ENCODE measurements at places on chromosomes 16 and 17.
A peak's percentile ranks its signal among the peaks of the same experiment; 100 is the strongest.

DNA sequence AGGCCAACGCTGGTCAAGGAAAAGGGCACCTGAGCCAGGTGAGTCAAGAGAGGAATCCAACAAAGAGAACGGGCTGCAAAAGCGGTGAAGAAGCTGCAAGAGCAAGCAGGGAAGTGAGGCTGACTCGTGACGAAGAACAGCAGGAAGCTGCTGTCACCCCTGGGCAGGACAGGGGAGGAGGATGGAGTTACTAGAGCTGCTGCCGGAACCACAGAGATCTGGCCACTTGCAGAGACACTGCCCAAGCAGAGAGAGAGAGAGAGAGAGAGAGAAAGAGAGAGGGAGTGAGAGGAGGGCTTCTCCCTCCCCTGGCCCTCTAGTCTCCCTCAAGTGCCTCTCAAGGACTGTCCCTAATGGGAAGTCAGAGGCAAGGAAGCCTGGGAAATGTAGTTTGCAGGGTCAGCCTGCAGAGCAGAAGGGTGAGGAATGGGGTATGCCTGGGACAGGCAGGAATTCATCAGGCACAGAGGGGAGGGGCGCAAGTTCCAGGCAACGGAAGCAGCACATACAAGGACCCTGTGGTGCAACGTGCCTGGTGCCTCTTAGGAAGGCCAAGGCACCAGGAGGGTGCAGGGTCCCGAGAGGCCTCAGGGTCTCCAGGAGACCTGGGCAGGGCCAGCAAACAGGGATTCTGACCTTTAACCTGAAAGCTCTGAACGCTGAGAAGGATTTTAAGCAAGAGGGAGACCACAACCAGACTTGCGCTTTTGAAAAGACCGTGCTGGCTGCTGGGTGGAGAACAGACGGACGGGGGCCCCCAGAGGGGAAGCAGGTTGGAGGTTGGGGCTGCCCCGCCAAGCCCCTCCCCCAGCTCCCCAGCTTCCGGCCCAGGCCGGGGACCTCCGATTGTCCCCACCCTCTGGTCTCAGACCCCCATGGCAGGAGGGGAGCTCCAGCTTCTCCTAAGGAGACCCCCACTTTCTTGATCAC lies 45.8 kb upstream of the CIBAR2 start:
- no peak for DNase-seq

- no peak for DNase-seq
Measured at GRCh38 chr17:44556166-44556831, 985 bp upstream of the FZD2 start.

- no peak for DNase-seq
Measured at GRCh38 chr17:70105641-70106040, 30.6 kb downstream of the KCNJ16 start.

- no peak for DNase-seq
Measured at GRCh38 chr16:88541831-88542616, 28.2 kb upstream of the ZC3H18 start.

DNA sequence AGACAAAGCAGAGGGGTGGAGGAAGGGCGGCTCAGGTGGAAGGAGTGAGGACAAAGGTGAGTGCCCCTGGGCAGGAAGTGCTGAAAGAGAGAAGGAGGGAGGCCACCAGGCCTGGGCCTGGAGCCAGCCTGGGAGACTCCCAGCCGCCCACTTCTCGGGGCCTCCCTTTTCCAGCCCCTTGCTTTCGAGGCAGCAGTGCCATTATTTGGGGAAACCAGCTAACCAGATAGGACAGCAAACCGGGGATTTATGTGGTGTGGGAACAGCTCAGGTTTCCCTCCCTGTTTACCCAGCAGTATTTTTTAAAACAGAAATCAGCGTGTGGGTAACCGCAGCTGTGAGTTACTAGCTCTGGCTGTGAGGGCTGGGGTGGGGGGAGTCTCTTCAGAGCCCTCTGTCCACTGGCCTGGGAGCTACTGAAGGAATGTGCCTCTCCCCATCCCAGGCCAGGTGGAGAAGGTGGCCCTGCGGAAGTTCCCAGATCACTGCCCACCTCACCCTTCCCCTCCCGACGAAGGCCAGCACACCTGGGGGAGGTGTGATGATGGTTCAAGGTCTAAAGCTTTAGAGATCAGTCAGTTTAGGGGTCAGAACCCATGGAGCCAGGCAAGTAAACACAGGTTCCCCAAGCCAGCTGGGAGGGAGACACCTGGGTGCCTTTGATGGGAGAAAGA lies 8.4 kb upstream of the MEOX1 start:
- peak; percentile 68 for DNase-seq

DNA sequence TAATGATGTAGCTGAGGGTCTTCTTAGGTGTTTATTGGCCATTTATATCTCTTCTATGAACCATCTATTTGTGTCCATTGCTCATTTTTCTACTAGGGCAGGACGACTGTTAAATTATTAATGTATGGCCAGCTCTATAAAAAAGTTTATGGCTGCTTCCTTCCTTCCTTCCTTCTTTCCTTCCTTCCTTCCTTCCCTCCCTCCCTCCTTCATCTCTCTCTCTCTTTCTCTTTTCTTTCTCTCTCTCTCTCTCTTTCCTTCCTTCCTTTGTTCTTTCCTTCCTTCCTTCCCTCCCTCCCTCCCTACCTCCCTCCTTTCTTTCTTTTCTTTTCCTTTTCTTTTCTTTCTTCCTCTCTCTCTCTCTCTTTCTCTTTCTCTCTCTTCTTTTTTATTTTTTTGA lies 17.2 kb upstream of the NDEL1 start:
- DNase-seq: no peak

DNA sequence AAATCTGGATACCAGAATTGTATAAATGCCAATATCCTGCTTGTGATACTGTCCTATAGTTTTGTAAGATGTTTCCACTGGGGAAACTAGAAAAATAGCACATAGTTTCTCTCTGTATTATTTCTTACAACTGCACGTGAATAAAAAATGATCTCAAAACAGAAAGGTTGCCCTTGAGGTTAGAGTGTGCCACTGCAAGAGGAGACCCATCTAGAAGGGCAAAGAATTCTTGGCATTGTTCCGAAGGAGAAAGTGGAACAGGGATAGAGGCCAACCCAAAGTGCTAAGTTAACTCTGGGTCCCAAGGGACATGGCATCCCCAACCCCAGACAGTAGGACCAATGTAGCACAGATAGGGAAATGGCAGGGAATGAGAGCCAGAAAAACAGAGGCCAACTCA lies 477.5 kb upstream of the HSBP1 start:
- no peak for DNase-seq
